ENCODE measurements at places on chromosomes 11 and 22.

DNA sequence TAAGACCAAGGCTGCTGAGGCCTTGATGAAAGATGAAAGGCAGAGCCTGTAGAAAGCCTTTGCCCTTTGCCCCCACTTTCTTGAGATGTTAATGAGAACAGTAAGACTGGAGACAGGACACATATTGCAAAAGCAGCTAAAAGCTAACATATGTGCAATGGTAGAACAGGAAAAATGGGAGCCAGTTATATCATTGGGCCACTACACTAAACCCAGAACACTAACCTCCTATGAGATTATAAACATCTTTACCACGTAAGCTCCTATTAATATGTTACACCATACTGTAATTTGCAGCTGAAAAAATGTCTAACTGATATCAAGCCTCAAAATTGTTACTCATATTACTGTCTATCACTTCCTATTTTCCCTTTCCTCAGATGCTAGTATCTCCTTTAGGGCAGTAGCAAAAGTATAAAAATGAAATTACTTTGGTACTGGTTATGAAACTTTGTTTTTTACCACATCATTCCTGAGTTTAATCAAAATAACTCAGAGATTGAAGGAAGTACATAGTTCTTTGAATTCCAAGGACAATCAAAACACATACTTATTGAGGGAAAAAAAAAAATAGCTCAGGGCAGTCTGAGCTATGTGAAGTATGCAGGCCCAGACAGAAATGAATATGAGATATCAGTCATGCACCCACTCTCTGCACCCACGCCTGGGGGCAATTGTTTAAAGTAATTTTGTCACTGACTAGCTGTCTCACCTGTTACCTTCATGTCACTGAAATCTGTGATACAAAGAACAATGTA is 9.1 kb downstream of the HPS5 start:
- DNase-seq = no peak

DNA sequence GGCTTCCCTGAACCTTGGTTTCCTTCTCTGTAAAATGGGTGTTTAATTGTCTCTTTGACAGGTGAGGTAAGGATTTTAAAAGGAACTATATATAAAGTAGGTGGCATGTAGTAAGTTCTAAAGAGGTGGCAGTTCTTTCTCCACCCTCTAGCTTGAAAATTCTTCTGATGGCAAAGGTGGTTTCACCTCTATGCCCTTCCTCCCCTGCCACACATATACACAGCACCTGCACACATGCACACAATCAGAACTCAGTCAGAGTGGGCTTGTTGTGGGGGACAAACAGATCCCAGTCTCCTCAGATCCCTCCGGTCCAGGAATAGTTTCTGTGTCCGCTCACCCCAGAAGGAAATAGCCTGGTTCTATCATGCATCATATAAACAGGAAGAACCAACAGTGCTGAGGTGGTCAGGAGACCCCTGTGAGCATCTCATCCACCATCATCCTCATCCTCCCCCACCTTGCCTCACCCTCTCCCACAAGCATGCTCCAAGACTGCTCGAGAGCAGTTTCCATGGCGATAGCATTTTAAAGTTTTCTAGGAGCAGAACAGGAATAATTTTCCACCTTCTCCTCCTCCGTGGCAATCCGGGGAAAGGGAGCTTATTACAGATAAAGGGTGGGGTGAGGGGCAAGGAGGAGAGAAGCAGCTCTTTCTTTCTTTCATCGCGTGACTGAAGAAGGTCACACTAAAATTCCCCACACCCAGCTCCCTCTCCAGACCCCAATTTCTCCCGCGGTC is 123.6 kb downstream of the CHST1 start:
- DNase-seq = no peak

- no peak for DNase-seq
Observed at GRCh38 chr22:48781868-48782267, 1045.8 kb downstream of the BRD1 start.

DNA sequence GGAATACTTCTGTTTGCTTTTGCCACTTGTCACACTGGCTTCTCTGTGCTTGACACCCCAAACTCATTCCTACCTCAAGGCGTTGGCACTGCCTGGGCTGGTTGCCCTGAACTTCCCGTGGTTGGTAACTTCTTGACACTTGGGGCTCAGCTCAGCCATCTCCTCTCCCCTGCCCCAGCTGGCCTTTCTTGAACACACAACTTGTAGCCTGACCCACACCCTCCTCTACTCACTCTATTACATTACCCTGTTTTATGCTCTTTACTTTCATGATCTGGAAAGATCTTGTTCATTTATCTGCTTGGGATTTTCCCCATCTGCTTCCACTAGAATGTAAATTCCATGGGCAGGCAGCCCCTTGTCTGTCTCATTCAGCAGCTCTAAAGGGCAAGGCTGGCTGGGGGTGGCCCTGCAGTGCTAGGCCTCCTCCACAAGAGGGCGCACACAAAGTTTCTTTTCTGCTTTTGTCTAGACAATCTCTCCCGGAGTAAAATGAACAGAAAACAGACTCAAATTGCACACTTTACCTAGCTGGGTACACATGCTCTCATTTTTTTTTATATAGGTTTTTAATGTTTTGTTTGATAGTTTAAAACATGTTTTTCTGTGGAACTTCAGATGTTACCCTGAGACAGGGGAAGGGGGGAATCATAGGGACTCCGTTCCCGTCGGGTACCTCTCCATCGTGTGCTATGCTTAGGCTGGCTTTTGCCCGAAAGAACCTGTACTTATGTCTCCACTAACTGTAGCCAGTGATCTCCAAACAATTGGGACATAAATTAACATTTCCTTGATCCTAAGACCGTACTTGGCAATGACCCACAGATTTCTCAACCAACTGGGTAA is 16.4 kb upstream of the MRGPRX2 start:
- DNase-seq = peak; percentile 18

GRCh38 chr11:72380132-72380503 is 54.2 kb downstream of the CLPB start:
- DNase-seq = no peak

DNA sequence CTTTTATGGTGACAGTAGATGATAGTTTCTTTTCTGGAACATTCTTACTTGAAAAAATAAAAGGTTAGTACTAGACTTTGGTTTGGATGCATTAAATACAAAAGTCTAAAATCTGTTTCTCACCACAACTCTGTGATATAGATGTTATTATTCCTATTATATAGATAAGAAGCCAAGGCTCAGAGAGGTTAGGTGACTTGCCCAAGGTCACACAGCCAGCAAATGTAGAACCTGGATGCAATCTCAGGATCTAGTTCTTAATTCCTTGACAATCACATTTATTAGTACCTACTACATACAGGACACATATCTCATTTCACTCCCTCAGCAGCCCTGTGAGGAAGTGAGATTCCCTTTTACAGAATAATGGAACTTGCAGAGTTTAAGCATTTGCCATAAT is 26.3 kb upstream of the SMCO4 start:
- DNase-seq = no peak

- no peak for DNase-seq
Observed at GRCh38 chr22:46547883-46548244, 10.4 kb upstream of the CELSR1 start.

- DNase-seq = no peak
Observed at GRCh38 chr22:22042009-22042408, 59.4 kb upstream of the TOP3B start.

DNA sequence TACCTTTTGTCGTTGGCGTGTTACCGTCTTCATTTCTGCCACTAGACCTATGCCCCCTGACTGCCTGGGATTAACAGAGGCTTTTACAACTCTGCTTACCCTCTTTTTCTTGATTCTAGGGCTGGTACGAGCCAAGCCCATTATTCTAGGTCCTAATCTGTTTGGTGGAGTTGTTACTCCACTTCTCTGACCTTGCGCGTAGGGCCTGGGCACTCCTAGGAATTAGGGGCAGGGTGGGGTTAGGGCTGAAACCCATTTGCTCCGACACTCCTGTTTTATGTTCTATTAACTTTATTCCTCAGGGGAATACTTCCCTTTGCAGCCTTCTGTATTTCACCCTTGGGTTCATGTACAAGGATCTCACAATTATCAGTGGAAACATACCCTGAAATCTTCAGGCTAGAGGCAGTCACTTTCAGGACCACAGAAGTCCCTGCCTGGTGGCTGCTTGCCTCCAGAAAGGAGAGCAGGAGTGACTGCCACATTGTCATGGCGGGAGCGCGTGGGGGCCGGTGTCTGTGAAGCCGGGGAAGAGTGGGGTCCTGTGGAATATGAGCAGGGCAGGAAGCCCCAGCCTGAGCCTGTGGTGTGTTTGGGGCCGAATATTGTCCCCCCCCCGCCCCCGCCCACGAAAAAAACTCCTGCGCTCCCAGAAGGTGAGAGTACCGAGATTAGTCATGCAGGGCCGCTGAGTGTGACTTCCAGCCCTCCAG is 731 bp upstream of the SLC37A2 start:
- no peak for DNase-seq

DNA sequence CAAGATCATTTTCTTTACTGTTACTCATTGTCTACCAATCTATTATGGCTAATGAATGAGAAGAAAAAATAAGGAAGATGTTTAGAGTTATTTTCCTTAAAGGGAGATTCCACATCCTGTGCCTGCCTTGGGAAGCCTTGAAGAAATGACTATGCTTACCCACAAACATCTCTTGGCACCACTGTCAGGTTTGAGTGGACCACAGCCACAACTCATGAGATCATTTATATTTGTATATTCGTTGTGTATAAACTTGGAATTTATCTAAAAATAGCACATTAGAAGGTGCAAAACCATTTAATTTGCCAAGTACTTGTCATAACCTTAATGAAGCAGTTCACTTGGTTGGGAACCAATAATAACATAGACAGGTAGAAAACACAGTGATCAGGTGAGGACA is 740.8 kb downstream of the DLG2 start:
- DNase-seq = no peak

DNA sequence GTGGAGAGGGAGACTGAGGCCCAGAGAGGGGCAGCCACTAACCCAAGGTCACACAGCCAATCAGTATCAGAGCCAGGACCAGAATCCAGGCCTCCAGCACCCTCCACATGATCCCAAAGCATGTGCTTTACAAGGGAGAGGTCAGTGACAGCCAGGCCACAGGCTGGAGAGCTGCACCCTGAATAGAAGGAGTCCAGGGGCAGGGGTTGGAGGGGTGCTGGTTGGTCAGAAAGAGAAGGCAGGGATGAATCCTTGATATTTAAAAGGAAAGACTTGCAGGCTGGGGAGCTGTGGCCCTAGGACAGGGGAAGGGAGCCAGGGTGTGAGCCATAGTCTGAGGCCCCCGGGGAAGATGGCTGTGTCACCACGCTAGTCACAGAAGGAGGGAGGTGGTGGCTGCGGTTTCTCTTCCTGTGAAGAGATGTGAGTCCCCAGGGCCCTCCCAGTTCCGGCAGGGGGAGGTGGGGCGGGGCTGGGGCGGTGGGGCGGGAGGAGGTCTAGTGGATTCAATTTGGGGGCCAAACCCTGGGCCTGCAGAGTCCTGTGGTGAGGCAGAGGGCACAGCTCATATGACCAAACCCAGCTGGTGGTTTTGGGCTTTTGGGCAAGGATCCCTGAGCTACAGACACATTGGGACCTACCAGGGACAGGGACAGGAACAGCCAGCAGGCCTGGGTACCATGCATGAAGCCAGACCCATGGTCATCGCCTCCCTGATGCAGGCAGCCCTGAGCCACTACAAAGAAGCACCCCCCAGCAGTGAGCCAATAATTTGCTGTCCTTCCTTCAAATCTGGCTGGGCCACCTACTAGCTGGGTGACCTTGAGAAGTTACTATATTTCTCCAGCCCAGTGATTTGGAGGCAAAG is 14.0 kb downstream of the RAC2 start:
- peak; percentile 89 for DNase-seq

- peak; percentile 64 for DNase-seq
Observed at GRCh38 chr22:42621505-42622002, 6.9 kb upstream of the POLDIP3 start.

- DNase-seq = no peak
Observed at GRCh38 chr11:113521737-113522517, 46.7 kb upstream of the DRD2 start.

DNA sequence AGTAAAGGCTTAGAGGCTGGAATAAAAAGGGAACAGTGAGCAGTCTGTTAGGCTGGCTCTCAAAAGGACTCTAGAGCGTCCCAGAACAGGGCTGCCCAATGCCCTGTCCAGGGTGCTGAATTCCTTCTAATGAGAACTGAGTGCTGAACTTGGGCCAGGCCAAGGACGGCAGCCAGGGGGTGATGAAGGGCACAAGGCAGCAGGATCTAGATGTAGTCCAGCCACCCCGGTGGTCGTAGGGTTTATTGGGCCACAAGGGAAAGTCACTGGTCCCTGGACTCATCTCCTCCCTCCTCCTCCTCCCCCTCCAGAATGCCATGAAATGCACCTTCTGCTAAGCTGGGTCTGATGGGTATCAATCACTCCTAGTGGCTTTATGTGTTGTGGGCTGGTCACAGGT is 19.2 kb downstream of the NPTXR start:
- DNase-seq = peak; percentile 38

- DNase-seq = peak; percentile 64
Observed at GRCh38 chr11:78290293-78291176, 101.8 kb downstream of the USP35 start.

GRCh38 chr22:26648011-26648497 is 9.3 kb upstream of the MIAT start:
- DNase-seq = peak; percentile 52

- DNase-seq = no peak
Observed at GRCh38 chr11:20627026-20627425, 27.6 kb downstream of the SLC6A5 start.

GRCh38 chr11:98107736-98108135 is 913.0 kb upstream of the CNTN5 start:
- no peak for DNase-seq

- no peak for DNase-seq
Observed at GRCh38 chr22:25582946-25583345, 18.5 kb downstream of the GRK3 start.

GRCh38 chr11:74388678-74389327 is 9.4 kb downstream of the PGM2L1 start:
- peak; percentile 79 for DNase-seq

- no peak for DNase-seq
Observed at GRCh38 chr11:131246663-131247062, 123.8 kb upstream of the NTM start.

GRCh38 chr11:11211888-11212287 is 141.2 kb downstream of the CSNK2A3 start:
- no peak for DNase-seq

- no peak for DNase-seq
Observed at GRCh38 chr11:37322333-37323194, 724.5 kb upstream of the RAG2 start.

- no peak for DNase-seq
Observed at GRCh38 chr22:20531154-20531403, 23.7 kb downstream of the MED15 start.

- no peak for DNase-seq
Observed at GRCh38 chr11:130369141-130369691, 54.5 kb upstream of the ZBTB44 start.

- no peak for DNase-seq
Observed at GRCh38 chr11:113614097-113614496, 92.0 kb downstream of the TMPRSS5 start.

- DNase-seq = no peak
Observed at GRCh38 chr22:43018615-43019014, 3.7 kb upstream of the PACSIN2 start.

DNA sequence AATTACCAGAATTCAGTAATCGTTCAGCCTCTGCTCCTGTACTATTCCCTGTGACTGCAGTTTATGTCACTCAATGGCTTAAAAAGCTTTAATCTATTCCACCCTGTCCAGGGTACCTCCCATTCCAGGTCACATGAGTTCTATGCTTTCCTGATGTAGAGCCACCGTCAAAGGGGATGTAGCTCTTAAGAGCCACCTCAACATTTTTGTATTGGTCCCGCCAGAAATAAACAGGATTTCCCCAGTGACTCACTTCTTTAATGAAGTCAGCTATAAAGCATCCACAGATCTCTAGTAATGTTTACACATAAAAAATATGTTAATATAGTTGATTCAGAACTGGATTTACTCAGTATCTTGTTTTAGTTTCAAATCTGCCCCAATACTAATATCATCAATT is 1.3 kb upstream of the OR8D1 start:
- no peak for DNase-seq

- no peak for DNase-seq
Observed at GRCh38 chr11:37896016-37896415, 1298.0 kb upstream of the RAG2 start.

Measured in CD4-positive, alpha-beta T cell treated with Interferon alpha-2 for 1 hour (primary cell).